ENCODE measurements at places on chromosomes 5 and 9.

- no peaks in the 10 kb centered on the region for H3K27me3 ChIP-seq
- H3K4me1 ChIP-seq, result no peaks in the 10 kb centered on the region
- H3K36me3 ChIP-seq, result peaks cover 3% of the 10 kb centered on the region
These were observed 59.6 kb downstream of the TSTD2 start for GRCh38 chr9:97573482-97574073.

GRCh38 chr9:114163517-114163951 is 8.2 kb downstream of the COL27A1 start:
- no peaks in the 10 kb centered on the region for H3K27me3 ChIP-seq
- H3K4me1 ChIP-seq, result no peaks in the 10 kb centered on the region
- no peak for DNase-seq
- H3K4me3 ChIP-seq, result no peak overlapping the region
- H3K27ac ChIP-seq, result no peak overlapping the region
- H3K36me3 ChIP-seq, result no peaks in the 10 kb centered on the region

DNA sequence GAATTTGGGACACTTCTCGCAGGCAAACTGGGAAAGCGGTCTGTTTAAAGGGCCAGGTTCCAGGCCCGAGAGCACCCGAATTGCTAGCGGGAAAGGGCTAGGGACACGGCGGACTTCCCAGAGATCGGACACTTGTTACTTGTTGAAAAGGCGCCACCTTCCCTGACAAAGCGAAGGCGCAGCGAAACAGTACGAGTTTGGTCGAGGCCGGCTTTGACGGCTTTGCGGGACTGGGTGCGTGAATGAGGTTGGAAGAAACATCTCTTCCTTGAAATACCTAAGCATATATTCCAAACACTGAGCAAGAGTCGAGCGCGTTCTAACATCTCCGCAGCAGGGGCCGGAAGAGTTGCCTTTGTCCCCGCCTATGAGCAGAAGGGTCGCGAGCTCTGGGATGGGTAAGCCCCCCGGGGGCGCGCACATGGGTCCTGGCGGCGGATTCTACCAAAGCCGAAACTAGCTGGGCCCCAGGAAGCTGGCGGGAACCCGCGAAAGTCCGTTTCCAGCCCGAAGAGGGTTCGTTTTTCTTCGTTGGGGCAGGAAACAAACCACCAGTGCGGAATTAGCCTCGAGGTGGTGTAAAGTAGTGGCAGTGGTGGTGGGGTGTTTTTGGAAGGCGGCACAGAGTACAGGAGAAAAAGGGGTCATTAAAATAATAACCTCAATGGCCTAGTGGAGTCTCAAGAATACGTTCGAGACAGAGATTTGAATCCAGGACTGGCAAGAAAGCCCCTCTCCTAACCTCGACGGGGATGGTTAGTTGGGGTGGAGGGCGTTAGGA is 1.5 kb downstream of the GDNF start:
- no peak overlapping the region for H3K4me3 ChIP-seq
- no peak overlapping the region for H3K27ac ChIP-seq
- peaks cover 8% of the 10 kb centered on the region for H3K4me1 ChIP-seq
- no peak for DNase-seq
- H3K36me3 ChIP-seq, result no peaks in the 10 kb centered on the region

DNA sequence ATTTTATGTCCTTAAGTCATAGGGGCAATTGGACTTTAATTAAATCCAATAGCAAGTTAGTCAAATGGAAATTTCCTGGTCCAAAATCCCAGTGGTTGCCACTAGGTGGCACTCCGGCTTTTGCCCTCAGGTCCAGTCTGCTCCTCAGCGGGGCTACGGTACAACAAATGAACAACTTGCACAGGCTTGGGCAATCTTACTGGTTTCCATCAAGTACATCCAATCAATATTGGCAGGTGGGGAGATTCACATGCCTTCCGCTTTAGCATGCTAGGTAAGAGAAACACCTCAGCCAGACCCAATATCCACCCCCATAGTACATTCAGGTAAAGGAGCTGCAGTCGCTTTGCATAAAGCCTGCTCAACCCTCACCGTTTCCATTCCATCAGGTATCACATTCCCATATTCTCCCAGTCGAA is 6.3 kb upstream of the MXD3 start:
- peak; percentile 63 for DNase-seq
- H3K4me1 ChIP-seq, result peaks cover 6% of the 10 kb centered on the region
- H3K27me3 ChIP-seq, result no peaks in the 10 kb centered on the region
- no peak overlapping the region for H3K27ac ChIP-seq
- H3K36me3 ChIP-seq, result no peaks in the 10 kb centered on the region
- no peak overlapping the region for H3K4me3 ChIP-seq

DNA sequence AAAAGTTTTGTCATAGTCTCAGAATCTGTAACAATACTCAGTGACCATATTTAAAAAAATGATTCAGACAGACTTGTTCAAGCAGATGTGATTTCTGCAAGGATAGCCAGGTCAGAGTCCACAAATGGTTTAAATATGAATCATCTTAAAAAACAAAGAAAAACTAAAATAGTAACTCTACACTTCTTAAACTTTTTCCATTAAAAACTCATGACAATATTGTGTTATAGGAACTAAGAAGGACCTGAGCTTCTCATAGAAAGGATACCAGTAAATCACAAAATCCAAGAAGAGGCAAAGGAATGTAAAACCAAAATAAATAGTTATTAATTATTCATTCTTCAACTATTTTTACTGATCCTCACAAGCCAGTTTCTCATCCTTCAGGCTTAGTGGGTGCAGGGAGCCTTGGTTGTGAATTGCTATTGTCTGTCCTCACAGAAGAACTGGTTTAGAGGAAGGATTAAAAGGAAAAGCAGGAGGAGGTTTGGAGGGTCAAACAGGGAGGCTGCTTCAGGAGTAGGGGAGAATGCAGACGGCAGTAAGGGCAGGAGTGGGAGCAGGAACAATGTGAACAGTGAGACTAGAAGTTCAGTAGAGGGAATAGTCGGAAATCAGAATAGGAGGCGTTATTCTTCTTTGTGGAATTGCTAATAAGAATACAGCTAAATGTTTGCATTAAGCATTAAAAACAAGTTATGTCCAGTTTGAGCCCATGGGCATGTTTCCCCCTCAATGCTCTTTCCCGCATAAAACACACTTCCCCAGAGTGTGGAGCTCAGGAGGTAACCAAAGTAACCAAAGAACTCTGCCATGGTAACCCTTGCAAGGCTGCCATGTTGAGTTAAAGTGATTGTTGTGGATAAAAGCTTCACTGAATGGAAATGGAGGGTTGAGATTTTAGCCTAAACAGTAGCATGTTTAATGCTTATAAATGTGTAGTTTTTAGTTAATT is 110.7 kb downstream of the CCDC192 start:
- H3K27ac ChIP-seq, result no peak overlapping the region
- no peaks in the 10 kb centered on the region for H3K27me3 ChIP-seq
- no peak overlapping the region for H3K4me3 ChIP-seq
- no peaks in the 10 kb centered on the region for H3K4me1 ChIP-seq
- DNase-seq, result no peak

- DNase-seq, result no peak
- no peaks in the 10 kb centered on the region for H3K4me1 ChIP-seq
- no peaks in the 10 kb centered on the region for H3K36me3 ChIP-seq
- H3K27ac ChIP-seq, result no peak overlapping the region
- no peak overlapping the region for H3K4me3 ChIP-seq
These were observed 116.0 kb downstream of the MVB12B start for GRCh38 chr9:126442636-126443035.

DNA sequence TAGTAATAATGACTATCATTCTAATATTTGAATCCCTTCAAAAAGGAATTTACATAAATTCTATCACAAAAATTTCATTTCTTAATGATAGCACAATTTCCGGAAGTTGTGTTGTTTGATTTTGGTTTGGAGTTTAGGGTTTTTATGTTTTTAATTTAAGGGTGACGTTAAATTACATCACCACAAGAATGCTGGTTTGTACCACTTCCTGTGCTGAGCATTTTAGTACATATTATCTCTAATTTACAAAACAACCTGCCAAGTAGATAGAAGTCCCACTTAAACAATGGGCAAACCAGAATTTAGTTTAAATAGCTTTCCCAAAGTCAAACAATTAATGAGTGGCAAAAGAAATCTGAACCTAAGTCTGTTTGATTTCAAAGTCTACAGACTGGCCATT is 63.4 kb downstream of the DENND1A start:
- H3K27ac ChIP-seq, result no peak overlapping the region
- no peak overlapping the region for H3K4me3 ChIP-seq
- H3K4me1 ChIP-seq, result peaks cover 19% of the 10 kb centered on the region
- no peaks in the 10 kb centered on the region for H3K36me3 ChIP-seq
- H3K27me3 ChIP-seq, result no peaks in the 10 kb centered on the region

DNA sequence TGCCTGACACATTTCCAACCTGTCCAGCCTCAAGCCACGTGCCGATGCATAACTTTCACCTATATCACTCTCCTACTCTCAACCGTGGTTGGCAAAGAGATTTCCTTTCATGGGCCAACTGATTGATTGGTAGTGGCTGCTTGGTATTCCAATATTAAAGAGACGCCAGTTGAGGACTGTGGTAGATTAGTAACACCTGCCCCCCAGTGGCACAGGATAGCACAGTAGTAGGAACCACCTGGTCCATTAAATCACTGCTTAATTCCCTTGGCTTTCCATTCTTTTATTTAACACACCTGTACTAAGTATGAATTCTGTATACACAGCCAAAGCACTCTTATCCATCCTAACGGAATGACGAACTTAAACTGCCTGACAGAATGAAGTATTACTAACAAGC is 19.1 kb upstream of the FOXB2 start:
- no peak for DNase-seq
- H3K36me3 ChIP-seq, result no peaks in the 10 kb centered on the region
- H3K27me3 ChIP-seq, result no peaks in the 10 kb centered on the region
- no peak overlapping the region for H3K4me3 ChIP-seq
- H3K27ac ChIP-seq, result no peak overlapping the region
- H3K4me1 ChIP-seq, result no peaks in the 10 kb centered on the region

GRCh38 chr5:116905885-116906284 is 331.3 kb upstream of the SEMA6A start:
- no peaks in the 10 kb centered on the region for H3K4me1 ChIP-seq
- H3K27ac ChIP-seq, result no peak overlapping the region
- DNase-seq, result no peak
- no peak overlapping the region for H3K4me3 ChIP-seq
- no peaks in the 10 kb centered on the region for H3K27me3 ChIP-seq

GRCh38 chr9:77876091-77876490 is 155.5 kb downstream of the GNAQ start:
- H3K4me3 ChIP-seq, result no peak overlapping the region
- no peaks in the 10 kb centered on the region for H3K4me1 ChIP-seq
- no peak for DNase-seq
- H3K27ac ChIP-seq, result no peak overlapping the region

GRCh38 chr9:116073826-116074225 is 79.8 kb upstream of the PAPPA start:
- no peak overlapping the region for H3K27ac ChIP-seq
- H3K4me1 ChIP-seq, result no peaks in the 10 kb centered on the region
- H3K36me3 ChIP-seq, result no peaks in the 10 kb centered on the region
- no peaks in the 10 kb centered on the region for H3K27me3 ChIP-seq
- H3K4me3 ChIP-seq, result no peak overlapping the region
- no peak for DNase-seq

DNA sequence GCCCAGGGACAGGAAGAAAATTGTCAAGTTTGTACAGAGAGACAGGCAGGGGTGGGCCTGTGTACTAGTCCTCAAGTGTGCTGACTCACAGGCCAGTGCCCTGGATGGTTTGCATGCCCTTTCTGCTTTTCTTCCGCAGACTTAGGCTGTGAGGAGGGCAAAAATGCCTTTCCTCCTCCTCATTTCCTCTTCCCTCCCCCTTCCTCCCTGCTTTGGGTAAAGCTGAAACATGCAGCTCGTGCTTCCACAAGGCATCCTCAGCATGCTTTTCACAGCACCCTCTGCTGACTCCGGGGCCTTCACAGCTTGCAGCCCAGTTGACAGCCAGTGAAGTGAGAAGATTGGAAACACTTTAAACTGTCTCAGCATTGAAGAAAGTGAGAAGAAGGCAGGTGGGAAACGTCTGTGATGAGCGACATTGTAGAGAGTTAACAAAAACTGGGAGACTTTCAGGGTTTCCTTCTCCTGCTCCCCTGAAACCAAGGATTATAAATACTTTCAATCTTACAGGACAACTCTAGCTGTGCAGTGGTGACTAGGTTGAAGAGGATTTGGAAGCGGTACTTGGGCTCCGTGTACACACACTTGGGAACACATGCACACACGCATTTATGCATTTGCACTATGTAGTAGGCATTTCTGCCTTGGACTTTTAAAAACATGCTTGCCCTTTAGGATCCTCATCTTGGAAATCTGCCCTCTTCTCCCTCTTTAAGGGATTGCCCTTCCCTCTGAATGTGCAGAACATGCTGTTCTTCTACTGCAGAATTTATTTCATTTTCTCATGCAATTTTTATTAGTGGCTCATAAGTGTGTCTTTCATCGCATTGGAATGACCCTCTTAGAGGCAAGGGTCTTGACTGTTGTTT is 138.8 kb downstream of the GRIA1 start:
- no peaks in the 10 kb centered on the region for H3K27me3 ChIP-seq
- H3K36me3 ChIP-seq, result no peaks in the 10 kb centered on the region
- no peak overlapping the region for H3K4me3 ChIP-seq
- no peak for DNase-seq
- no peak overlapping the region for H3K27ac ChIP-seq
- no peaks in the 10 kb centered on the region for H3K4me1 ChIP-seq

DNA sequence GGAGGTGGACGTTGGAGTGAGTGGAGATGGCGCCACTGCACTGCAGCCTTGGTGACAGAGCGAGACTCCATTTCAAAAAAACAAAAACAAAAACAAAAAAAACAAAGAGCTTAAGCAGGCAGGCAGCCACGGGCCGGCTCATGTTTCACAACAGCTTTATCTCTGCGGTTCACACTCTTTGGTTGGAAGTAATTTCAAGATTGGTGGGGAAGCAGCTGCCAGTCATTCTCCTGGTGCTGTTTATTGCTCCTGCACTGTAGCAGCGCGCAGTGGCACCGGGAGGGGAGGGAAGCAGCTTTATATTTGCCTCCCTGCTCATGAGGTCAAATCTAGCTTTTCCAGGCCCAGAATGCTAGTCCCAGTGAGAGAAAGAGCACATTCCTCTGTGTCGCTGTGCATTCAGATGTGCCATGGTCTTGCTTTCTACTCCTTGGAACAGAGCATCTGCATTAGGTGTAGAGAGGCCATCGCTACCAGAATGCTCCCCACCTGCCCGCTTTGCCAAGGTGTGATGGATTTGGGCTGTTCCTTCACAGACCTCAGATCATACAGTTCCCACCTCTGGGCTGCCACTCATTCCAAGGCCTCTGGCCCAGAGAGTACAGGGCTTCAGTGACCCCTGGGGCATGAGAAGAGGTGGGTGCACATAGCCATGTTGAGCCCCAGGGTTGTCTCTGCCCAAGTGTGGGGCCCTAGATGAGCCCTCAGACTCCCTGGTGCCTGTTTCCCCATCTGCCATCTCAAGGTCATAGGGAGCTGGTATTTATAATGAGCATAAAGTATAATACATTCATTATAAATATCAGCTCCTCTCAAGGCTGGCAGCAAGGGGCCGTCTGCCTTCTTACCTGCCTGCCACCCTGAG is 270.4 kb downstream of the MED10 start:
- no peaks in the 10 kb centered on the region for H3K36me3 ChIP-seq
- H3K27me3 ChIP-seq, result no peaks in the 10 kb centered on the region
- H3K4me1 ChIP-seq, result no peaks in the 10 kb centered on the region
- DNase-seq, result no peak
- H3K4me3 ChIP-seq, result no peak overlapping the region

- no peaks in the 10 kb centered on the region for H3K36me3 ChIP-seq
- no peaks in the 10 kb centered on the region for H3K27me3 ChIP-seq
- H3K4me1 ChIP-seq, result no peaks in the 10 kb centered on the region
- no peak overlapping the region for H3K4me3 ChIP-seq
- no peak overlapping the region for H3K27ac ChIP-seq
- DNase-seq, result no peak
These were observed 167.9 kb downstream of the DENND1A start for GRCh38 chr9:123761905-123762605.
